ENCODE measurements at places on chromosomes 7 and 10.

- DNase-seq: no peak
These were observed 1.9 kb upstream of the PGAM2 start for GRCh38 chr7:44067064-44067951.

- no peak for DNase-seq
These were observed 20.7 kb downstream of the PDIA4 start for GRCh38 chr7:149007611-149008010.

- no peak for DNase-seq
These were observed 440.4 kb downstream of the KIF20B start for GRCh38 chr10:90141791-90142190.

DNA sequence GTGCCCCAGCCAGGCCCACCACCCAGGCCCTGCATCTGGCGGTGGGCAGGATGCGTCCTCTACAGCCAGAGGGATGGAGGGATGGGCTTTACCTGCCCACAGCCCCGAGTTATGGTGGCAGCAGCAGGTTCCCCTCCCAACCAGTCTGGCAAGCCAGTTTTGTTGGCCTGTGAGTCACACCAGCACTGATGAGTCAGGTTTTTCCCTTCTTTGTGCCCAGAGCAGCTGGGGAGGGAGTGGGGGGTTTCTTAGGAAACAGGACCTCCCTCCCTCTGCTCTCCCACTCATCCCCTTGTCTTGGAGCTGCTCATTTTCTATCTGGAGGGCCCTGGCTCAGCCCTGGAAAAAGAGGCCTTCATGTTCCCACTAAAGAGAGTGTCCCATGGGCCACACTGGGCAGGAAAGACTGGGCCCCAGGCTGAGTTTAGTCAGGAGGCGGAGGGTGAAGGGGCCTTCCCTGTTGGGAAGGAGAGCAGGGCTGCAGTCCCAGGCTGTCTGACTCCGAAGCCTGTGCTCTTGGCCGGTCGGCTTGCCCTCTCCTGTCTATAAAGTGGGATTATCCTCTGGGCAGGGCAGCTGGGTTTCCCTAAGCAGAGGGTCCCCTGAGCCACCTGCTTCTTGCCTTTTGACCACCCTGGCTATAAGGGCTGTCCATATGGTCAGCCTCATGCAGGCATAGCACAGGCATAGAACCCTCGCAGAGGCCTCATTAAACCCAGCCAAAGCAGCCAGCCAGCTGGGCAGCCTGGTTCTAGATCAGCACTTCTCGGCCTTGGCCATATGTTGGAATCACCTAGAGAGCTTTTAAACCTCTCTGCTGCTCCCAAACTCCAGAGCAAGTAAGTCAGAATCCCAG is 30.2 kb upstream of the ANKRD2 start:
- no peak for DNase-seq

GRCh38 chr7:103729026-103729425 is 260.4 kb downstream of the RELN start:
- DNase-seq: no peak

DNA sequence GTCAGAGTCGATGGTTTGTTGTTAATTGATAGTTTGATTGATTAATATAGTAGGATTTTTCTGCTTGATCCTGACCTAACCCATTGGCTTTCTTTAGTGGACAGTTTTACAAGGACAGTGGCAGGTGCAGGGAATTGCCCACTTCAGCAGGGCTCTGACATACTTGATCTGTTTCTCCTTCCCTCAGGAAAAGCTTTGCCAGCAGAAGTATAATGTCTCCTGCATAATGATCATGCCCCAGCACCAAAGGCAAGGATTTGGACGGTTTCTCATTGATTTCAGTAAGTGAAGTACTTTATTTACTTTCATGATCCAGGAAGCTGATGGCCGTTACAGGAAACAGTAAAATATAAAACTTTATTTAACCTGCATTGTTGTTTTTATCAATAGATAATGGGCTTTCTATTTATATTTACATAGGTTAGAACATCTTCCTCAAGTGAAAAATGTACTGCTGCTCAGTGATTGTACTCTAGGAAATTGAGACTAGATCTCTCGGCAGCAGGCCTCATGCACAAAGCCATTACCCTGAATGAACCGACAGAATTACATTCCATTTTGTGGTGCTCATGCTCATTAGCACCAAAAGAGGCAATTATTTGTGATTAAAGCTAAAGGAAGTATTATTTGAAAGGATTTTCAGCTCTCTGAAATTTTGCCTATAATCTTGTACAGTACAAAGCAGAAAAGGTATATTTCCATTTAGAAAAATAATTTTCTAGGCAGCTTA is 122.5 kb upstream of the SAMD8 start:
- DNase-seq: no peak

DNA sequence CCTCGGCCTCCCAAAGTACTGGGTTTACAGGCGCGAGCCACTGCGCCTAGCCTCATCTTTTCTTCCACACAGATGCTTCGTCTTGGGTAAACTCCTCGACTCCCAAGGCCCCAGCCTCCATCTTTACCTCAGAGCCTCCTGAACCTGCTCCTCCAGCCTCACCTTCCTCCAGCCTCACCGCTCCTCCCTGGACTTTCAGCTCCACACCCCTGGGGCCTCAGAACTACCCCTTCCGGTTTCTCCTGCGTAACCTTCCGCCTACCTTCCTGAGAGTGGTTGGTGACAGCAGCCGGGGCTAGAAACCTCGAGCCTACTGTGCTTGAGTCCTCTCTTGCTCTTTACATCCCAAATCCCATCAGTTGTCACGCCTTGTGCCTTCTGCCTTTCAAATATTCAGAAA is 45.8 kb downstream of the FKBP6 start:
- no peak for DNase-seq

DNA sequence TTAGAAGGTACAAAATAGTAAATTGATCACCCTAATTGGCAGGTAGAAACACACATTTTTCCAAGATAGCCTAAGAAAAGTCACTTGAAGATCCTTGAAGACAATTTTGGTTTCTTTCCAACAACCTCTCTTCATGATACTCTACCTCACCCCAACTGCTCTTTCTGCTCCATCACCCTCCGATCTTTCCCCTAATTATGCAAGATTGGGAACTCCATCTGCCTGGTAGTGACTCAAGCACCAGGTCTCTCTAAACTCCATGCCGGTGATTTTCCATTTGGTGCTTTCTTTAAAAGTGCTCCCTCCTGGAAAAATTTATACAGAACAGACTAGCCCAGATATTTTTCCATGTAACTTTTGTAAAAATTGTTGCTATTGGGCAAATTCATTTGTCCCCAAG is 1.1 kb upstream of the AKR1B1 start:
- no peak for DNase-seq

GRCh38 chr7:31683445-31684225 is 3.4 kb upstream of the PPP1R17 start:
- DNase-seq: no peak

GRCh38 chr10:97911217-97911616 is 61.6 kb downstream of the GOLGA7B start:
- DNase-seq: no peak

DNA sequence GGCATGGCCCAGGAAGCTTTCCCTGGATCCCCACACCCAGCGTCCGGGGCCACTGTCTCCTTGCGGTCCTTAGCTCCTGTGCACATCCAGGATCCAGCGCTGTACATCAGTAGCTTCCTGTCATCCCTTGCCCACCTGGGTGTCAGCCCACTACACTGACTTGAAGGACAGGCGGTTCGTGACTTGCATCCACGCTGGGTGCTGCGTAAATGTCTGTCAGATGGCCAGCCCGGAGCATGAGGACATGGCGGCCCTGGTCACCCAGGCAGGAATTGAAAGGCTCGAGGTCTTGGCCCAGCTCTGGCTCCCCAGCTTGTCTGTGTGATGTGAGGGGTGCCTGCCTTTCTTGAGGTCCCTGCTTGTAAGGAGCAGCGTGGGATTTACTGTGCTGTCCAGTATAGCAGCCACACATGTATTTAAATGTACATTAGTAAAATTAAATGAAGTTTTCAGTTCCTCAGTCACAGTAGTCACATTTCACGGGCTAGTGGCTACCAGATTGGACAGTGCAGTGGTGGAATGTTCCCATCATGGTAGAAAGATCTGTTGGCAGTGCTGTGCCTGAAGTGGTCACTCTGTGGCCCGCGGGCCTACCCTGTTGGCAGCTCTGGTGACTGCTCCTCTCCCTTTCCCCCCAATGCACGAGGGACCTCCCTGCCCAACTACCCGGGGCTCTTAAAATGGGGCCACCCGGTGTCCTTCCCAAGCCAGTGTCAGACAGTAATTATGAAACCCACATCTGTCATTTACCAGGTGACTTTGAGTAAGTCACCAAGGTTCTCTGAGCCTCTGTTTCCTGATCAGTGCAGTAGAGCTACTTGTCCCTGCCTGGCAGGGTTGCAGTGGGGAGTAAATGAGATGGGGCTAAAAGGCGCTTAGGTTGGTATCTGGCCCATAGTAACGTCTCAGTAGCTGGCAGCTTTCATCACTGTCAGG is 97.8 kb upstream of the PPIF start:
- DNase-seq: no peak

GRCh38 chr7:39341083-39341482 is 225.1 kb upstream of the YAE1 start:
- DNase-seq: no peak

DNA sequence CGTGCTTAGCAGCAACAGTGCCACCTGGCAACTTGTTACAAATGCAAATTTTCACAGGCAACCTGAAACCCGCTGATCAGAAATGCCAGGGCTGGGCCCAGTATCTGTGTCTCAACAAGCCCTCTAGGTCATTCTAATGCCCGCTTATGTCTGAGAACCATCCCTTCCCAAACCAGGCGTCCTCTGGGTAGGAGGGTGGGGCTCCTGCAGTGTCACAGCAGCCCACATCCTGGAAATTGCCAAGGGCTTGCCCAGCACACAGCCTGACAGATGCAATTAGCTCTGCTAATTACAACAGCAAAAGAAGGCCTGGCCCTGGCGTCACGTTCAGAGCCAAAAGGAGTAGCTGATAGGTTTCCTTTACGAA is 15.9 kb downstream of the ITPRIP start:
- no peak for DNase-seq

DNA sequence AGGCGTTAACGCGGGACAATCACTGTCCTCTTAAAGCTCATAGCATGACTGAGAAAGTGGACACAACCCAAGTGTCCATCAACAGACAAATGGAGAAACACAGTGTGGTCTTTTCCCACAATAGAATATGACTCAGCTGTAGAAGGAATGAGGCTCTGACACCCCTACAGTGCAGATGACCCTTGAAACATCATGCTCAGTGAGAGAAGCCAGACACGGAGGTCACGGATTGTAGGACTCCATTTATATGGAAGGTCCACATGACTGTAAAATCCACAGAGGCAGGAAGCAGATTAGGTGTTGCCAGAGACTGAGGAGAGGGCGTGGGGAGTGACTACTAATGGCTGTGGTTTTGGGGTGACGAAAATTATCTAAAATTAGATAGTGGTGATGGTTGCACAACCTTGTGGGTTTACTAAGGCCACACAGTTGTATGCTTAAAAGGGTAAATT is 6.1 kb upstream of the NCAPG2 start:
- DNase-seq: no peak

DNA sequence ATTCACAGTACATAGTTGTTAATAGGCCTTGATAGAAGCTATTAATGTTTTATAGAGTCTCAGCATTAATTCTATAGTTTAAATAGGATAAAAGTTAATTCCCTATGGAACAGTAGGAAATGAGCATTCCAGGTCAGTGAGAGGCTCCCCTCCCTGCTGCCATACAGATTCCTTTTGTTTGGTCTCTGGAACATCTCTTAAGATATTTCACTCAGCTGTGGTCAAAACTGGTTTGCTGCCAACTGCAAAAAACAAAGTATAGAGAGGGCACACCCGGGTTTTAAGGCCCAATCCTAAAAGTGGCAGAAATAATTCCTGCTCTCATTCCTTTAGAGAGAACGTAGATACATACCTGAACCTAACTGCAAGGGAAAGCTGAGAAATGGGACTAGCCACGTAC is 51.3 kb downstream of the MDFIC start:
- no peak for DNase-seq

- no peak for DNase-seq
These were observed 97.2 kb downstream of the GLRX3 start for GRCh38 chr10:130233426-130233825.

- no peak for DNase-seq
These were observed 2.4 kb upstream of the CFAP69 start for GRCh38 chr7:90242369-90243168.

- DNase-seq: no peak
These were observed 202.2 kb downstream of the PHF14 start for GRCh38 chr7:11175887-11176286.

- no peak for DNase-seq
These were observed 3.6 kb upstream of the GIMAP5 start for GRCh38 chr7:150733482-150734095.

GRCh38 chr7:1727812-1728570 is 57.9 kb downstream of the ELFN1 start:
- no peak for DNase-seq

GRCh38 chr7:45617166-45617565 is 43.0 kb downstream of the ADCY1 start:
- DNase-seq: no peak

DNA sequence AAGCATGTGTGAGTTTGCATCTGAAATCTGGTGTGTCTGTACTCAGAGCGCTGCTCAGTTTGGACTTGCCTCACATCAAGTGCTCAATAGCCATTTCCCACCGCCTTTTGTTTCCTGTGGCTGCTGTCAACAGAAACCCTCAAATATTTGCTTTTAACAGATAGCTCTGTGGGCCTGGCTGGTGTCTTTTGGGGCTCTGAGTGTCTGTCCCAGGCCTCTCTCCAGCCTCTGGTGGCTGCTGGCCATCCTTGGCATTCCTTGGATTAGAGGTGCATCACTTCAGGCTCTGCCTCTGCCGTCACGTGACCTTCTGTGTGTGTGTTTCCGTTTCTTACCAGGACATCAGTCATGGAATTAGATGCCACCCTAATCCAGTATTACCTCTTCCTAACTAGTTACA is 9.3 kb downstream of the YKT6 start:
- DNase-seq: no peak

GRCh38 chr10:110348336-110348735 is 43.6 kb upstream of the SMNDC1 start:
- no peak for DNase-seq

- DNase-seq: no peak
These were observed 18.3 kb downstream of the FHIP2A start for GRCh38 chr10:114839901-114840300.

- DNase-seq: no peak
These were observed 7.3 kb downstream of the WDFY4 start for GRCh38 chr10:48691812-48692528.

DNA sequence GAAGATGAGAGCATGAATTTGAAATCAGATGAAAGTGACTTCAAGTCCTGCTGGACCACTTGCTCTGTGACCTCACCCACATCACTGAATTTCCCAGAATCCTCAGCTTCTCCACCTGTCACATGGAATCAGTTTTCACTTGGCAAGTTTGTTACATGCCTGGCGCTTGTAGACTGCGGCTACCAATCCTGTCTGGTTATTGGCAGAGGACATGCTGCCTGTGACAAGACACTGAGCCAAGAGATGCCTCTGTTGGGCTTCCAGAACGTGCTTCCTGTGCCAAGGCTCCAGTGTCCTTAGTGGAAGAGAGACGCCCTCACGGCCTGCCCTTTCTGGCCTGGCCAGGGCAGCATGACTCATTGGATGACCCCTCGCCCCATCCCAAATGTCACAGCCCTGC is 4.4 kb upstream of the MYL10 start:
- DNase-seq: no peak

GRCh38 chr7:142516038-142516501 is 233.2 kb upstream of the PRSS1 start:
- DNase-seq: peak; percentile 63
